Pericardium fibroblast (primary cell): ENCODE measurements at places on chromosomes 13 and 19. TPM values are rescaled to one million over a fixed set of nuclear protein-coding genes. Genes with fewer than 3 reads are reported as not detected.

Gene SLC17A7
- total RNA-seq, result not detected in 2 replicates

Gene NLRP5
- not detected in 2 replicates for total RNA-seq

Gene TEX29
- not detected in 2 replicates for total RNA-seq

Gene MATK
- total RNA-seq, result not detected in 2 replicates

Gene NRTN
- 0.12 TPM in 1 of 2 replicates, not detected in the other for total RNA-seq

Gene LILRB1
- total RNA-seq, result not detected in 2 replicates

Gene UHRF1
- 5.3 and 5.7 TPM in 2 replicates for total RNA-seq

Gene PSG7
- not detected in 2 replicates for total RNA-seq
